ENCODE measurements at places on chromosomes 11 and 22.

- DNase-seq: no peak
Measured at GRCh38 chr11:87431392-87431791, 393.7 kb downstream of the TMEM135 start.

- no peak for DNase-seq
Measured at GRCh38 chr11:118229274-118229847, 4.5 kb upstream of the JAML start.

- DNase-seq: no peak
Measured at GRCh38 chr11:115083144-115083806, 404.9 kb downstream of the NXPE2 start.

DNA sequence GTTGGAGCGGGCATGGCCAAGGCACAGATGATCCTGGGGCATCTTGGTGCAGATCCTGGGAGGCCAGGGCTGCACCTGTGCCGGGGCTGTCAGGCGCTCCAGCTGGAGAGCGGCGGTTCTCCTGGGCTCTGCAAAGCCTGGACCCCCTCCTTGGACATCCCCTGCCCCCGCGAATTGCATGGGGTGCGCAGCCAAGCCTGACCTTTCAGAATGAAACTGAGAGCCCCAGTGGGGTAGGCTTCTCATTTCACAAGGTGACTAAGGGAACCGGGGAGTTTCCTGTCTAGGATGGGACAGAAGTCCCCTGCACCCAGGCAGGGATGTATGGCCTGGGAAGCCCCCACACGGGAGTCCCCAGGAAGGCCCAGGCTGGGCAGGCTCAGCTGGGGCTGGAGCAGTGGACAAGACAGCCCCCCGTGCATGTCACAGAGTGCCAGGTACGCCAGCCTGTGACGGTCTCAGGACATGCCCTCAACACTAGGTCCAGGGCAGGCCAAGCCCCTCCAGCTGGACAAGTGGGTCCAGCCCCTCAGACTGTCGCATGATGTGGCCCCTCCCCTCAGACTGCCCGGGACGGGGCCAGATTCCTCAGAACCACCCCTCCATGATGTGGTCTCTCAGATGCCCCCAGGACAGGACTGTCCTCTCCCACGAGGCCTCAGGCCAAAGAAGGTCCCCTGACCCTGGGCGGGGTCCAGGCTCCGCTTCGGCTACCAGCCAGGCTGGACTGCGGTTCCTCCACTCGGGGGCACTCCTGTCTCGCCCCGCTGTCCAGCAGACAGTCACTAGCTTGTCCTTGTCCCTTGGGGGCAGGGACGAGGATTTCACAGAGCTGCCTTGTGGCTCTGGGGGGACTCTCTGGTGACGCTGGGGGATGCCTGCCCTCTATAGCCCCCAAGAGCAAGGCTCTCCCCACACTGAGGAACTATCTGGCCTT is 2.3 kb downstream of the LSP1 start:
- DNase-seq: peak; percentile 90

DNA sequence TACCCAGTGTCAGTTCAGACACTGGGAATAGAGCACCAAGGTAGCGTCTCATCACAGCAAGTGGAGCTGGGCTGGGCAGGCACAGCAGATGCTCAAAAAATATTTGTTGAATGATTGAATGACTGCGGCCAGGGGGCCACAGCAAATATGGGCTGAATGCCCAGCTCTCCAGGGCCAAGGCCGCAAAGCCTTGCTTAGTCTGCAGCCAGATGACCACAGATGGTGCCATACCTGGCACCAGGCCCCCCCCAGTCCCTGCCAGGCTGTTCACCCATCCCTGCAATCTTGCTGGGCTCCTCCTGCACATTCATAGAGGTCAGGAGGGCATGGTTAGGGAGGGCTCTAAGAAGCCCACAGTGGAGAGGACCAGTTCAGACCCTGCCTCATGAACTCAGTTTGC is 32.9 kb downstream of the ZC3H7B start:
- DNase-seq: no peak

All from GM20000 (cell line).